ENCODE measurements at places on chromosomes 7 and 10.
A peak's percentile ranks its signal among the peaks of the same experiment; 100 is the strongest.

DNA sequence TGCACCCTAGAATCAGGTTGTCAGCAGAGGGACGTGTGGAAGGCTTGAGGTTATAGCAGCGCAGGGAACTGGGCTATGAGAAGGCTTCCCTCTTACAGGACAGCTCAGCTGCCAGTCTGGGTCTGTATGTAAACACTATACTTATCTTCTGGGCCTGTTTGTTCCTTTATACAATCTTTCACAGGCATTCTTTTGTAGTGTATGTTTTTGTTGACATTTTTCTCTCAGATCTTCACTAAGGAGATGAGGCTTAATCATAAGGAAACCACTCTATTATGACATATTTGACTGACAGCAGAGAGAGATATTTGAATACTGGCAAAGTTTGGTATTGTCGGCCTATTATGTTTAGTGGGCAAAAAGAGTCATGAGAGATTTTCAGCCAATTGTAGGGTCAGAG is 929 bp downstream of the GBF1 start:
- DNase-seq = peak; percentile 37

- no peak for DNase-seq
These were observed 23.6 kb upstream of the ING3 start for GRCh38 chr7:120926943-120927346.

GRCh38 chr7:148058092-148058491 is 532.5 kb upstream of the C7orf33 start:
- DNase-seq = no peak

DNA sequence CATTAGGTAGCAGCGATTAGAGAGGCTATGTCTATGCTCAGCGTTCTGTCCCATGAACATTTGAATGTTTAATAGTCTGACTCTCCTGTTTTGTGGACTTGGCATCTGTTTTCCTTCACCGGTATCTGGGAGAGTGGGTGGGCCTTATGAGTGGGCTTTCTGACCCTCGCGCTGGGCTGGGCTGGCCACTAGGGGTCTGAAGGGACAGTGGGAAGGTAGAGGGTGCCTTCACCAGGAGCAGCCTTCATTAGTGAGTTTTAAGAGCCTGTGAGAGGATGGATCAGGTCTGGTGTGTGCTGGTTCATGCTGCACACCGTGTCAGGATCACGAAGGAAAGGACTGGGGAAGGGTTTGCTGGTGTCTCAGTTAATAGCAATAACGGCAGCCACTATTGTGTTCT is 33.4 kb downstream of the DCLRE1A start:
- no peak for DNase-seq

DNA sequence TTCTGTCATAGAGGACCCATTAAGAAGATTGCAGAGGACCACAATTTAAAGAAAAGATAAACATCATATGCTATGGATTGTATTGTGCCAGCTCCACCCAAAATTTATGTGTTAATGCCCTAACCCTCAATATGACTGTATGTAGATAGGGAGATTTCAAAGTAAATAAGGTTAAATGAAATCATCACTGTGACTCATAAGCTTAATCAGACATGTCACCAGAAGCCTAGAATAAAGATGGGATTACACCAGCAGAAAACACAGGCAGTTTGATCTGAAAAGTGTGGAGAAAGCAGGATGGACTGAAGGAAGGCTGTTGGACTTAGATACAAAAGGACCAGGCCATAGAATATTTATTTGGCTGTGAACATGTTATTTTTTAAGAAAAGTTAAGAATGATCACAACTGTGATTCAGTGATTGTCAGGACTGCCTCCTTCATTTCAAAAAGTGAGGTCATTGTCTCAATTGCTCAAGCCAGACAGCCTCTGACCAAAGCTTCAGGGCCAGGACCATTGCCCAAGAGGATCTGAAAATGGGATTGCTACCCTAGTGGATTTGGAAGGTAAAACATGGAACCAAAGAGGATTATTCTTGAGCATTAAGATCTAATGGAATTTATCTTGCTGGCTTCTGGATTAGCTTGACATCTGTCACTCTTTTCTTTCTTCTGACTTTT is 270.8 kb upstream of the POM121L12 start:
- DNase-seq = no peak

GRCh38 chr10:32149252-32149955 is 93.2 kb upstream of the KIF5B start:
- DNase-seq = peak; percentile 97

GRCh38 chr7:66867198-66867790 is 53.7 kb upstream of the TMEM248 start:
- DNase-seq = no peak

DNA sequence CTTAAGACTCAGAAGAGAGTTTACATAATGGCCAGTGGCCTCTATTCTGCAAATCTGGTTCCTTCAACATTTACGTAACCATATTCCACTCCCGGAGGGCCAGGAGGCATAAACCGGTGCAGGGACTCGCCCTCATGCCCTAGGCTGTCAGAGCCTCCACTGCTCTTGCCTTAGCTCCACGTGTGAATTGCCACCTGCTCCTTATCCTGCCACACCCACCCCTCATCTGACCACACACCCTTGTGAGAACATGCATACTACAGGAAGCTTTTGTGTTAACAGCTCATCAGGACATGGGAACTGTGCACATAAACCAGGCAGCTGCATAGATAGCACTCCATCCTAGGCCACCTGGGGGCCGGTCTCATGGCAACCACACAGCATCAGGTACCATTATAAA is 146.7 kb upstream of the PFKP start:
- no peak for DNase-seq

GRCh38 chr7:33591490-33591889 is 313.8 kb upstream of the BMPER start:
- no peak for DNase-seq

GRCh38 chr10:86974484-86974883 is 6.2 kb downstream of the ADIRF start:
- DNase-seq = no peak

GRCh38 chr7:115226410-115226809 is 304.5 kb downstream of the MDFIC start:
- no peak for DNase-seq

DNA sequence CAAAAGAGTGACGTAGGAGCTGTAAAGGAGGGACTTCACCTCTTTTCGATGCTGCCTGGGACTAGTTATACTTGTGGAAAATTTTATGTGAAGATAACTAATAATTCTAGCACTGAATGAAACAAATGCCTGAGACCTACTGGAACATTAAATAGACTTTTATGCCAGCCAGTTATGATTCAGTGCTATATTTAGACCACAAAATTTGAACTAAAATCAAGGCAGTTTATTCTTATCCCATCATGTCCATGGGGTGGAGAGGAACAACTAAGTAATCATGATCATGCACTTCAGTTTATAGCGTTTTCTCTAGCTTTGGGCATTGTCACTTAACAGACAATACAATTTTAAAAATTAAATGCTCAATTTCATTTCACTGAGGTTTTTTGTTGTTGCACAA is 76.7 kb downstream of the ZEB1 start:
- peak; percentile 24 for DNase-seq

- DNase-seq = no peak
These were observed 239.6 kb downstream of the DNAJB6 start for GRCh38 chr7:157576415-157576814.

DNA sequence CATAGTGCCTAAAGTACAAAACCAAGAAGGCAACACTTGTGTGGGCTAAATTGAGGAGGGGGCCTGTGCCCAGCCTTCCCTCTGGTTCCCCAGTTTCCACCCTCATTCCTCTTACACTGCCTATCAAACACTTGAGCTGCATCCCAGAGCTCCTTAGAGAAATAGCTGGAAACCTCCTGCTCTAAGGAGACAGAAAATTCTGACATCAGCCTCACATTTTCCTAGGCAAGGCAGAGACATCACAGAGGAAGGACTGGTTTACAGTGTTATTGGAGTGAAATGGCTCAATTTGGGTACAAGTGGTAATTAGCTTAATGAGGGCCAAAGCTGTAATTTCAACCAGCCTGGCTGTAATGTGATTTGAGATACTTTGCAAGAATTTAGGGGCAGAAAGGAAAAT is 192.3 kb upstream of the AOAH start:
- no peak for DNase-seq

- no peak for DNase-seq
These were observed 2.8 kb downstream of the DNAJB9 start for GRCh38 chr7:108572480-108572879.

DNA sequence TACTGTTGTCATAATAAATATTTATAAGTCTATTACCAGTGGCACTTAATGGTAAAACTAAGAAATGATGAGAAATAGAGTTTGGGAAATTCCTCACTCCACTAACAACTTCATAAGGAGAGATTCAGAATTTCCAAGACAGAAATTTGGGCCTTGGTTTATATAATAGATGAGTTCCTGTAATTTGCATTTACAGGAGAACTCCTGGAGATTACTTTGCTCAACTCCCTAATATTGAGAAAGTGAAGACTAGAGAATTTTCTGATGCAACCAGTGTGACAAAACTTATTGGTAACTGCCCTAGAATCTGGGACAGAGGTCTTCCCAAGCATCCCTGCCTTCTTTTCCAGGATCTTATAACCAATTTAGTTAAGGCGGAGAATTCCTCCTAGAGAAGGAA is 49.1 kb upstream of the GSAP start:
- DNase-seq = peak; percentile 31

DNA sequence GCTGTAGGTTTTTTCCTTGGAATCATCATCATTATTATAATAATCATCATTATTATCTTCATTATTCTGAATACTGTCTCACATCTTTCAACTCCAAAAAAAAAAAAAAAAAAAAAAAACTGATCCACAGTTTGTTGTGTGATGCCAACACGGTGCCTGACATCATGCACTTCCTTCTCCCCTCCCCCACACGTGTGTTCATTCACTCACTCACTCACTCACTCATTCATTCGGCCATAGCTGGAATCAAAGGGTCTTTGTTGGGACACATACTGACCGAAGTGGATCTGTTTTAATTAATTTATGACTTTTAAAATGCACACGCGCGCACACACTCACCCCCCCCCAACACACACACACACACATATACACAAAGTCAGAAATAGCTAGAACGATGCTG is 177.8 kb downstream of the PIP4K2A start:
- no peak for DNase-seq

DNA sequence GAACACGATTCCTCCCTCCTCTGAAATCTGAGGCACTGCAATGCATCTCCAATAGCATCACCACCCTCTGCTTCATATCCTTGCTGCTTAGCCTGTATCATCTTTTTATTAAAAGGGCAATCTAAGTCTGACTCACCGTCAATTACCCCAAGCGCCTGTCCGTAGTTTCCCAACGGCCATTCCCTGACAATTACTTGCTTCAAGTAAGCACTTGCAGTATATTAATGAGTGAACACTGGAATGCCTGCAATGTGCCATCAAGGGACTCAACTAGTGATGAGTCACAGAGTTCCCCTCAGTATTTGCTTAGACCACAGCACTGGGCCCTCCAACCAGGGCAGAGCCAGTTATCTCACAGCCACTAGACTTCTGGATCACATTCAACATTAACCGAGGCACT is 19.5 kb upstream of the PPP1R3C start:
- peak; percentile 93 for DNase-seq

- peak; percentile 92 for DNase-seq
These were observed 43.4 kb upstream of the PDLIM1 start for GRCh38 chr10:95333997-95334804.

- DNase-seq = no peak
These were observed 14.5 kb upstream of the EGR2 start for GRCh38 chr10:62830679-62831078.

DNA sequence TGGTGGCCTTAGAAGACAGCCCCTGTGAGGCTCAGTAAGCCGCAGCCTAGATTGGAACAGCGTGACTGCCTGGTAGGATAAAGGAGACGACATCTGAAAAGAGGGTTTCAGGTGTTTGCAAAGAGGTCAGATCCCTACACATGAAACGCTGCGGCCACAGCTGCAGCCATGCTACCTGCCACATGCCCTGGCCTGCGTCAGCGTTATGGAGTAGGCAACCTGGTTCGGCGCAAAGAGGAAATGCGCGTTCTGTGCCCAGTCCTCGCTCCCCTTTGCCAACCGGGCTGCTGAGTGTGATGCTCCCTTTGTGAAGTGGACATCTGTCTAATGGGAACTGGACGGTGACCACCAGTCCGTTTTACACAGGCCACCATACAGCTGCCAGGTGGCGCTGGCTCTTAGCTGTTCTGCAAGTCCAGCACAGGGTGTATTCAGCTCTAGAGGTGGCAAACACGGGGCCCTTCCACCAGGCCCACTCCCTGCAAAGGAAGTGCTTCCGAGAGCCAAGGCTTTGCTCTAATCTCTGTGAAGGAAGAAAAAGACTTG is 160.3 kb downstream of the CELF2 start:
- DNase-seq = no peak

- DNase-seq = no peak
These were observed 55.4 kb upstream of the HELLS start for GRCh38 chr10:94489976-94490788.

DNA sequence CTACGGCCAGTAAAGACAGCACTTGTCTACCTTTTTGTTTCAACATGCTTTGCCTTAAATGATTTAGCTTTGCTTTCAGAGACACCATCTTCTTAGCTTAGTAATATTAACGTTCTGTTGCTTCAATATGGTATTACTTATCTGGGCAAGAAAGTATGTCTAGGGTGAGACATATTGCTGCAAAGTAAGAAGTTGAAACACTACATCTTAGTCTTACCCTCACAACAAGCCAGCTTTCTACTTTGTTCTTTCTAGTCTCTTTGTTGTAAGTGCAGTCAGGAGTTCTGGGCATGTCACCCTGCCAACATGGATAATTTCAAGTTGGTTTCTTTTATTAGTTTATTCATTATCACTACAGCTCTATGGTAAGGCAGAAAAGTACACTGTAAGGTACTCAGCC is 122.7 kb upstream of the DNAJB12 start:
- DNase-seq = no peak

DNA sequence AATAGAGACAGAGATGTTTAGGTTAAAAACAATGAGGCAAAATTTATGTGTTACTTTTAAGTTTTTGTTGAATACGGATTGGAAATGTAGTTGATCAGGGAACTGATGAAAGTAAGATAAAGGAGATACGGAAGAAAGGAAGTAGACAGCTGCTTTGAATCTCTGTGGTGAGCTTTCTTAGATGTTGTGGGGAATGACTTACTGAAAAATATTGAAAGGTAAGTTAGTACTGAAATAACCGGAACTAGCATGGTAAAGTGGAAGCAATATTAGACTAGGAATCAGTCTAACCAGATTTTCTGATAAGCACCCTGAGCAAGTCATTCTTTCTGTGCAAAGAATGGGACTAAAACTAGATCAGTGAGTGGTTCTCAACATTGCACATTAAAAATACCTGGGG is 34.8 kb downstream of the LUC7L2 start:
- no peak for DNase-seq

DNA sequence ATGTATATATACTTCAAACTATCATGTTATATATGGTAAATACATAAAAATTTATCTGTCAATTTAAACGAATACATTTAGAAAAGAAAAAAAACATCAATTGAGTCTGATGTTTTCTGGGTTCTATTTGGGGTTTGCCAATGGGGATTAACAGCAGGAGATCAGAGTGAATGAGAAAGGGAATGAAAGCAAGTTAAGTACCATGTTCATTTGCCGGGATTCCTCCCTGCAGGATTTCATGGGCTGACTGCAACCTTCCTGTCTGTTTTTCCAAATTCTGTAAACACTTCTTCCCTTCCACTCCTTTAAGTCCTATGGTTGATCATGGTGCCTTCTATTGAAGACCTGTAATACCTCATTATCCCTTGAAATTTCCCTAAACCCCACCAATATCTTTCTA is 33.9 kb upstream of the SEMA3A start:
- DNase-seq = no peak

GRCh38 chr10:22573820-22574569 is 140.4 kb downstream of the PIP4K2A start:
- DNase-seq = peak; percentile 8

GRCh38 chr7:116209561-116210070 is 723 bp upstream of the TES start:
- no peak for DNase-seq

GRCh38 chr10:6171881-6172695 is 30.6 kb upstream of the PFKFB3 start:
- peak; percentile 25 for DNase-seq
